Lower lobe of right lung (tissue), 2 donors: ENCODE measurements at places on chromosomes 3 and 15.

DNA sequence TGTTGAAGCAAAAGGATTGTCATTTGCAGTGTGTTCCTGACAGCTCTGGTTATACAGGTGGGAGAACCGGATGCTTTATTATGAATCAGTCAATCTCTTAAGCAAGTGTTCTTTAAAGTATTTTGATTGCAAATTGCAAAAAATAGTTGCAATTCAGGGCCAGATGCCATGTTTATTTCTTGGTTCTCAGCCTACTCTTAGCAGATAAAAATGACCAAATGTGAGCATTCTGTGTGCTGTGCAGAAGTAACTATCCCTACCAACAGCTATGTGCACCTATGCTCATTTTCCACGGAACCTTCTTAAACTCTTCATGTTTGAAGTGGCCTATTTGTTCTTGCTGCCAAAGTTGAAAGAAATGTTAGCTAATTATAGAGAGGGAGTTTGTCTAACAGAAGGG is 262.3 kb upstream of the RASGRP1 start:
- DNase-seq: no peak

GRCh38 chr3:172231318-172231901 is 192.0 kb downstream of the FNDC3B start:
- DNase-seq: no peak

- DNase-seq: peak; percentile 81
Measured at GRCh38 chr15:75842722-75843677, at the start of gene UBE2Q2. TSS of gene UBE2Q2 (plus strand) at chr15:75843447. CDS start at chr15:75843667, 220 bp downstream.

- no peak for DNase-seq
Measured at GRCh38 chr3:120554812-120555606, 41.1 kb upstream of the NDUFB4 start.

GRCh38 chr3:44831232-44831631 is 30.5 kb upstream of the TMEM42 start:
- DNase-seq: no peak

DNA sequence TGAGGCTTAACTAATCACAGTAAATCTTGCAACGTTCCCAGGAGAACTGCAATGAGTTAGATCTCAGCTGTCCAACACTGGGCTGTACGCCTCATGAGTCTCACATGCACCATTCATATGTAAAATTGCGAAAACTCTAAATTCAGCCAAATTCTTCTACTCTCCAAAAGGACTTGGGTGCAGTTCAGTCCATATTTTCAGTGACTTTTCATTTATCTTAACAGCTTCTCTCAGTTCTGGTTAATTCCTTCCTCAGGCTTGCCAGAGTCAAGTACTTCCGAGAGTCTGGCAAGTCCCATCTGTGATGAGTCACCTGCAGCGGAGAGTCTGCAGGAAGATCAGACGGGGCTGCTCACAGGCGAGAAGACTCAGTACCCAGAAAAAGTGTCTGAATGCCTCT is 11.5 kb downstream of the CCDC80 start:
- DNase-seq: no peak

DNA sequence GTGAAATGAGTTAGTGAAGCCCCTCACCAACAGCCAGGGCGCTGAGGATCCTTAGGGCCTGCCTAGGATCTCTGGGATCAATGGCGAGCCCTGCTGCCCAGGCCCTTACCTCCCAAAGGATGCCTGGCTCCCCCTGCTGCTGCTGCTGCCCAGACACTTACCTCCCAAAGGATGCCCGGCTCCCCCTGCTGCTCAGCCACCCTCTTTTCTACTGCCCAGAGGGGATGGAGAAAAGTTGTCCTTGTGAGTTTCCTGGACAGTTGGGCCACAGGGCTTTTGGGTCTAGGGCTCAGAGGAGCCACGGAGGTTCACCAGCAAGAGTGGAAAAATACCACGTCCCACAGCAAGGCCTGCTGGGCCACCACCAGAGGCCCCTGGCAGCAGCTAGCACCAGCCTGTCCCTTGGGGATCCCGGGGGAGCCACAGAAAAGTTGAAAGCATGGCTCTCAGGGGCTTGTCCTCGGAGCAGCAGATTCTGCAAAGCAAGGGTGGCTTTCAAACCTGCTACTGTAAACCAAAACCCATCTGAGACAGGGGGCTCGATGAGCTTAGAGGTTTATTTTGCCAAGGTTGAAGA is 59.4 kb downstream of the SLC6A6 start:
- no peak for DNase-seq
